ENCODE measurements at places on chromosomes 6 and 20. TPM values are rescaled to one million over a fixed set of nuclear protein-coding genes. Genes with fewer than 3 reads are reported as not detected.

NANP gene
- 3.2 TPM for total RNA-seq

CGAS gene
- 5.1 TPM for total RNA-seq

FAM184A gene
- 2.7 TPM for total RNA-seq

ZC2HC1B gene
- total RNA-seq: not detected

GLO1 gene
- 62.1 TPM for total RNA-seq

SLX4IP gene
- 8.3 TPM for total RNA-seq

GPRC6A gene
- total RNA-seq: not detected

SASH1 gene
- 28.9 TPM for total RNA-seq

HEY2 gene
- 0.40 TPM for total RNA-seq

GRCh38 chr20:39394461-39394860, 432.3 kb downstream of the DHX35 start:
- DNase-seq: no peak

DNA sequence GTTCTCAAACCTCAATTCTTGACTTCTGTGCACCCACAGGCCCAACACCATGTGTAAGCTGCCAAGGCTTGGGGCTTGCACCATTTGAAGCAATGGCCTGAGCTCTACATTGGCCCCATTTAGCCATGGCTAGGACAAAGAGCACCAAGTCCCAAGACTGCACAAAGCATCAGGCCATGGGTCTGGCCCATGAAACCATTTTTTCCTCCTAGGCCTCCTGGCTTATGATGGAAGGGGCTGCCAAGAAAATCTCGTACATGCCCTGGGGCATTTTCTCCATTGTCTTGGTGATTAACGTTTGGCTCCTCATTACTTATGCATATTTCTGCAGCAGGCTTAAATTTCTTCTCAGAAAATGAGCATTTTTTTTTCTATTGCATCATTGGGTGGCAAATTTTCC, 1128.7 kb upstream of the ADGRB3 start:
- DNase-seq: no peak

DNA sequence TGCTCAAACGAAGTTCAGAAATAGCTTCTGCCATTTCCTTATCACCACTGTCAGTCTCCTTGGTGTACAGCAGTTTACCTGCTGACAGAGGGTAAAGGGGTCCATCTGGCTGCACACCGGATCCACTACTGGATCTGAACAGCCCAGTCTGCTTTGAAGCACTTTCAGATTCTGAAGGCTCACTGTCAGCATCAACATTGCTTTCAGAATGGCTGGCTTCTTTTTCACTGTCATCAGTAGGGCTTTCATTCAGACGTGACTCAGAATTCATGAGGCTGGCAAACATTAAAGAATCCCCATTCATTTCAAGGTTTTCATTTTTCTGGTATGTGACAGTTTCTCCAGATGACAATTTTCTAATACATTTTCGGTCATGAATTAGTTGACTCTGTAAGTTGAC, 21.0 kb upstream of the PNISR start:
- no peak for DNase-seq

- DNase-seq: no peak
Measured at GRCh38 chr6:170378502-170378901, 71.9 kb downstream of the FAM120B start.

- DNase-seq: no peak
Measured at GRCh38 chr6:27694547-27694874, 217.7 kb downstream of the OR2B2 start.

GRCh38 chr20:58452667-58453255, 62.4 kb downstream of the APCDD1L start:
- DNase-seq: no peak

GRCh38 chr20:19056909-19057308, 155.5 kb upstream of the SLC24A3 start:
- DNase-seq: no peak

GRCh38 chr6:161327360-161327953, 53.6 kb upstream of the AGPAT4 start:
- DNase-seq: no peak

- peak; percentile 67 for DNase-seq
Measured at GRCh38 chr6:501891-502601, 110.5 kb downstream of the IRF4 start.

DNA sequence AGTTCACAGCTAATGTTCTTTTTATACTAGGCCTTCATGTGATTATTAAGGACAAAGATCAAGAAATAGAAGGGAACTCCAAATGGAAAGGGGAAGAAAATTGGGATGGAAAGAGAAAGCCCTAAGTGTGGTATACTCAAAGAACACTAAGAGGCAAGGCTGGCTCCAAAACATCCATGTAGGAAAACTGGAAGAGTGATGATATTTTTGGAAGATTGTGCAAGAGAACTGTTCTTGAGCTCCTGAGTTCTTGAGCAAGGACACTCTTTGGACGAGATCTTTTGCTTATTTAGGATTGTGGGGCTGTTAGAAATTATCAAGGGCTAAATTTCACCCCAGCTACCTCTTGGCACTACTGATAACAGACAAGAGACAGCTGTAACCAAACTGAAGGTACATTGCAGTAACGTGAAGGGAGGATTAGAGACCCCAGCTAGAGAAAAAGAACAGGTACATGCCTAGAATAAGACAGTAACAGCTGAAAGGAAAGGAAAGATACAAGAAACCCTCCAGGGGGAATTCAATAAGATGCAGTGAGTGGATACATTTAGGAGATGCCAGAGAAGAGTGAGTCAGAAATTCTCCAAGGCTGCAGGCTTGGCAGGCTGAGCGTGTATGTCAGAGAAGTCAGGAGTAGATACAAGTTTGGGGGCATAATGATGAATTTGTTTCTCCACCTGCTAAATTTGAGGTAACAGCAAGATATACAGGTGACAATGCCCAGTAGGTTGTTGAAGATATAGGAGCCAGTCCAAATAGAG, 69.7 kb downstream of the CBLN4 start:
- DNase-seq: no peak

- DNase-seq: no peak
Measured at GRCh38 chr6:66328200-66328599, 621.2 kb upstream of the EYS start.

GRCh38 chr6:16216501-16217155, 21.8 kb upstream of the GMPR start:
- DNase-seq: no peak

DNA sequence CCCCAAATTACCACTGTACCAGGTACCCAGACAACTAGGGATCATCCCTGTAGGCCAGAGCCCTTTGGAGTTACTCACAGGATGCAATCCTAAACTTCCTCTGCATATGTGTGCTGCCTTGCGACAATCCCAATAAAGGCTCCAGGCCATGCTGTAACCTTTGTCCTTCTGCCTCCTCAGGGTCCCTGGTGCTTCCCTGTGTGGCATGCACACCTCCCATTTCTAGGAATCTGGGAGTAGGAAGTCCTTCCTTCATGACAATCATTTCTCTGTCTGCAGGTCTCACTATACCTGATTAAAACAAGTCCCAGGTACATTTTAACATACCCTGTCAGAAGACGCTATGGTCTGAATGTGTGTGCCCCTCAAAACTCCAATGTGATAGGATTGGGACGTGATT, 37.0 kb upstream of the MCUR1 start:
- no peak for DNase-seq

DNA sequence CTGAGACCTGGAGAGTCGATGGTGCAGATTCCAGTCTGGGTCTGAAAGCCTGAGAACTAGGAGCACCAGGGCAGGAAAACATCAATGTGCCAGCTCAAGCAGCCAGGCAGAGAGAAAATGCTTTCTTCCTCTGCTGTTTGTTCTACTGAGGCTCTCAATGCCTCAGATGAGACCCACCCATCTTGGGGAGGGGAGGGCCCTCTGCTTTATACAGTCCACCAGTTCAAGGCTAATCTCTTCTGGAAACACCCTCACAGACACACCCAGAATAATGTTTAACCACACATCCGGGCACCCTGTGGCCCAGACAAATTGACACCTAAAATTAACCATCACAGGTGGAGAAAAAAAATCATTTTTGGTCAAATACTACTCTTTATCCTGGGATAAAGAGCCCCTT, 89.3 kb upstream of the SLC22A23 start:
- peak; percentile 72 for DNase-seq

DNA sequence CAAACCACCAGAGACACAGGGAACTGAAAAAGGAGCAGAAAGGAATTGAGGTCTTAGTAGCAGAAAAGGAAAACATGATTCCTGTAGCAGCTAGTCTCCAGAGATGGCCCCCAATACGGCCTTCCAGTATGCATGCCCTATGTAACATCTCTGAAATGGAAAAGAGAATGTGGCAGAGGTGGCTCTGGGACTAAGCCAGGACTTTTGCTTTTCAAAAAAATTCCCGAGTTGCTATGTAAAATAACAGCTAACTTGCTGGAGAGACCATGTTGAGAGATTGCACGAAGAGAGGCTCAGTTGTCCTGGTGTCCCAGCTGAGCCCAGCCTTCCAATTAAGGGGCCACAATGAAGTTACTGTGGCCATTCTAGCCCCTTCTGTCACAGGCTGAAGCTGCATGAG, 27.7 kb downstream of the IL20RA start:
- DNase-seq: no peak

DNA sequence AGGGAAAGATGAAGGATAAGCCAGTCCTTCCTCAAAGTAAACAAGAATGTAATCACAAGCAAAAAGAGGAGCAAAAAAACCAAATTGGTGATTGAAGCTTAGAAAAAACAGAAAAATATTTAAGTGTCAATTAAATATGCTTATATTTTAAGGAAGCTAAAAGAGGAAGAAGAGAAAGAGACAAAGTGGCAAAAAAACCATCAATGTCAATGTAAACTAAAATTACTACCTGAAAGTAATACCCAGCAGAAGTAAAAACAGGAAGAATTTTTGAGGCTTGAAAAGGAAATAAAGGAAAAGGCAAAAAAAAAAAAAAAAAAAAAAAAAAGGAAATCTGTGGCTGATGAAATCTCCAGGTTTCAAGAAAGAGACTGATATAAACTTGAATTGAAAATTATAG, 36.2 kb upstream of the OGFRL1 start:
- no peak for DNase-seq

GRCh38 chr6:88268508-88268907, 102.4 kb upstream of the CNR1 start:
- DNase-seq: no peak

DNA sequence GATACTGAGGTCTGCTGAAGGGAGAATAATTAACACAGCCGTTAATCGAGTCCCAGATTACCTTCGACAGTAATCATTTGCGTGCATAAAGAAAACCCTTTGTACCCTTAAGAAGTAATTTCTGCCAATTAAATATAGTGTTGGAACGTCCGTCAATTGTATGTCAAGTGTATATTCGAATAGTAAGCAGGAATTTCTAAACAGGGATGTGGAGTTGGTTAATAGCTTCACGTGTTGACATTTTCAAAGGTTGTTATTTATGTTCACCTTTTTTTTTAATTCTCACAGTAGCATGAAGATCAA, 798 bp upstream of the SNAP91 start:
- DNase-seq: no peak

- no peak for DNase-seq
Measured at GRCh38 chr20:49167811-49168507, 20.2 kb downstream of the STAU1 start.

DNA sequence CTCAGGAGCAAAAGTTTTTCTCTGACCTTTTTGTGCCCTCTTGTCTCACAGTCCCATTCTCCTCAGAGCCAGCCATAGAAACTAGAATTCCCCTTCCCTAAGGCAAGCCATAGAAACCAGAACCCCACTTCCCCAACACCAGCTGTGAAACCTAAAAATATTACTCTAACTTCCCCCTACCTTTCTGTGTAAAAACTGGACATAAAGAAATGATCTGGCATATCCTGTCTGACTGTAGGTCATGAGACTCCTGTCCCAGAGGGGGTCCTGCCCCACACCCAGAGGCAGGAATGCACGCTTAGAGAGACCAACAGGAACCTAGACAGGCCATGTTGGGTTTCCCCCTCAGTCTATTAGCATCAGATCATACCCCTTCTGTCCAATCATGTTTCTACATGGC, 140.6 kb upstream of the SLC22A16 start:
- DNase-seq: no peak

DNA sequence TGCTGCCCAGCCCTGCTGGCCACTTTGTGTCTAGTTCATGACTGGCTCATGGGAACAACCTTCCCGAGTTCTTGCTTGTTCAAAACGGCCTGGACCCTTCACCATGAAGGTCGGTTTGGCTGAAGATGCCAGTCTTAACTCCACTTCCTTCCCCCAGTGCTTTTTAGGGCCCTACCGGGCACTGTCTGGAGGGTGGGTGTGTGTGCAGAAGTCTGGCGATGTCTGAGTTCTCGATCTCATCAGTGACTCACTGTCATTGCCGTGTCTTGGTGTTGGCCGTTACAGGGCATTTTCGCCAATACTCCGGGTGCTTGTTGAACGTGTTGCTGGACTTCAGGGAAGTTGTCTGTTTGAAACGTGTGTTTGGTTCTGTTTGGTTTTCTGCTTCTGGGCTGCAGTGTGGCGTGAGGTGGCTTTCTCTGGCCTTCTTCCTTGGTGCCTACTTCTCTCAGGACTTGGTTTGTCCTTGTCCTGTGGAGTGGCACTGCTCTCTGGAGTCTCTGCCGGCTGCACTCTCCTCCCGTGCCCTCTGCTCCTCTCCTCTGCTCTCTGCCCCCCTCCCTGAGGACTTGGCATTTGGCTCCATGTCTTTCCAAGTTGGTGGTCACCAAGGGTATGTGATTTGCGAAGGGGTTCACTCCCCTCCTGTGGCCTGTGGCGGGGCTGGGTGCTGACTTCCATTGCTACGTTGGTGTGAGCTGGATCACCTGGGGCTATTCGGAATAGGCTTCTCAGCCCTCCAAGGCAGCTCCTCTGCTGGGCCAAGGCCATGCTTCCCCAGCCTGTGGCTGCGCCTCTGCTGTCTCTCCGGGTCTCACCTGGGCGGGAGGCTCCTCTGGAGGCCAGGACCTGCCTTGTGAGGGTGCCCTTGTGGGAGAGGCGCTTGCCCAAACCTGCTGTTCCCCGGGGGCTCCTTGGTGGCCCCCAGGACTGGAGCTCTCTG, 38.2 kb downstream of the PYGB start:
- DNase-seq: no peak

DNA sequence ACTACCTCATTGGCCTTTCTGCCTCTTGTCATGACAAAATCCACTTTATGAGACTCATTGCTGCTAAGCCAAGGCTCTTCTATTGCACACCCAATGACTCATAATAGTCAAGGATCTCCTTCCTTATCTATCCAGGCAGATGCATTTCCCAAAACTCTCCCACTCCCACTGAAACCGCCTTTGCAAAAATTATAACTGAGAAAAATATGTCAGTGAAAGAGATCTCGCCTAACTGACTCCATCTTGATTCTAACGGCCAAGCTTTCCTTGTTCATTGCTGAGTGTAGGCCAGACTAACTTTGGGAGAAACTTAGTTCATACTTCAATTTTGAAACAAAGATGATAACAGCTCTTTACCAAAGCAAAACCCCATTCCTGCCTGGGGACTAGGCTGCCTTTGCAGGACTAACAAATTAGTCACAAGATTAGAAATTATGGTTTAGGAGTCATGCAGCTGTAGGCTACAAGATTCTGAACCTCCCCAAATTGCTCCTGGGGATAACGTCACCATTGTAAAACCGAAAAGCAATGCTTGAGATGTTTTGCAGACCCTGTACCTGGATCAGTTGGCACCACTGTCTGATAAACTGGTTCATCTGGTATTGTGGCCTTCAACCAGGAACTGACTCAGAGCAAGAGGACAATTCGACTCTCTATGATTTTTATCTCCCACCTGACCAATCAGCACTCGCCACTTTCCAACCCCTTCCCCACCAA, 47.1 kb downstream of the HAO1 start:
- DNase-seq: no peak

Measured in Peyer's patch (tissue), 4 donors.